DMS 273 treated with DMSO at 0.1 percent for 48 hours (cell line): ENCODE measurements at places on chromosomes 6 and 20.

GRCh38 chr6:32658268-32658897, 8.1 kb downstream of the HLA-DQB1 start:
- no peak for DNase-seq

GRCh38 chr20:62916703-62917476, 9.4 kb downstream of the DIDO1 start:
- DNase-seq = no peak

GRCh38 chr20:36091561-36092397, 62.8 kb upstream of the EPB41L1 start:
- DNase-seq = no peak

- DNase-seq = no peak
These were observed 329.3 kb upstream of the IRAK1BP1 start for GRCh38 chr6:78538002-78538401.

DNA sequence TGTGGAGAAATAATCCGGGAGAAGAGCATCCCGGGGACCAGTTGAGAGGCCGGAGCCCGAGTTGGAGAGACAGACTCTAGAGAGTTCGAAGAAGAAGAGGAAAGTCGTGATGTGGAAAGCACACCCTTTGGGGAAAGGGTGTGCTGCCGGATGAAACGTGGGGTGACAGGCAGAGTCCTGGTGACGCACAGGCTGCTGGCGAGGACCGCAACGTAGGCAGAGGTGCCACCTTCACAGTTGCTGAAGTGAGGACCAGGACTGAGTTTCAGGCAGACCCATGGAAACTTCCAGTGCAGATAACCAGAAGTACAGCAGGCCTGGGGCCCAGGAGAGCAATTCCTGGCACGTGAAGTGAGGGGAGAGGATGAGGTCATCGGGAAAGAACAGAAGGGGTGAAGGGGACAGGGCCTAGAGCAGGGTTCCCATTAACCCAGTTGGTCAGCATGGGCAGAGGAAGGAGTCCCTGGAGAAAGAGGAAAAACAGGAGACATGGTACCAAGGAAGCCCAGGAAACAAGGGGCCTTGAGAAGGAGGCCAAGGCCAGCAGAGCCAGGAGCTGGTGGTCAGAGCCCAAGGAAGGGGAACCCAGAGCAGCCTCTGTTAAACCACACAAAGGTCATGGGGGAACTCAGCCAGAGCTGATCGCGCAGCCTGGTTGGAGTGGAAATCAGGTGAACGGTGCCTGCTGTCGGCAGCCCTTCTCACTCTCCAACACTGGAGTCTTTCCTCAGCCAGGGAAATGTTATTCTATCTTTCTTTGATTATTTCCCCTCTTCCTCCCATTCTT, 84.1 kb downstream of the PRND start:
- no peak for DNase-seq

DNA sequence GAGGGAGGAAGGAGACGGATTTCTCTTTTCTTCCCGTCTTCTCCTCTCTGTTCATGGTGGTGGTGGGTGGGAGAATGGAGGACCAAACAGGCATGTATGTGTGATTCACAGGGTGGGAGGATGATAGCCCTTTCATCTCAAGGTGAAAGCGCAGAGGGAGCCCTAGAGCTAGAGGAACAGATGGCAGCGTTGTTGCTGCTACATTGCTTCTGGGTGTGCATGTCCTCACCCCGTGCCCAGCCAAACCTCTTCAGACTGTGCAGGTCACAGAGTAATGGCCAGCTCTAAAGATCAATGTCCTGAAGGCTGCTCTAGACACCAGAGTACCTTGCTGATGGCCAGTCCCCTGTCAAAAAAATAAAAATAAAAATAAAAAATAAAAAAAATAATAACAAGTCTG, 301.8 kb downstream of the TBC1D7 start:
- no peak for DNase-seq

GRCh38 chr20:41366546-41367392, at the start of gene EMILIN3:
TSS of gene EMILIN3 (minus strand) at chr20:41366818. CDS start at chr20:41366634, 184 bp downstream.
- no peak for DNase-seq

- DNase-seq = no peak
These were observed 447.0 kb upstream of the CDH4 start for GRCh38 chr20:60804918-60805630.

DNA sequence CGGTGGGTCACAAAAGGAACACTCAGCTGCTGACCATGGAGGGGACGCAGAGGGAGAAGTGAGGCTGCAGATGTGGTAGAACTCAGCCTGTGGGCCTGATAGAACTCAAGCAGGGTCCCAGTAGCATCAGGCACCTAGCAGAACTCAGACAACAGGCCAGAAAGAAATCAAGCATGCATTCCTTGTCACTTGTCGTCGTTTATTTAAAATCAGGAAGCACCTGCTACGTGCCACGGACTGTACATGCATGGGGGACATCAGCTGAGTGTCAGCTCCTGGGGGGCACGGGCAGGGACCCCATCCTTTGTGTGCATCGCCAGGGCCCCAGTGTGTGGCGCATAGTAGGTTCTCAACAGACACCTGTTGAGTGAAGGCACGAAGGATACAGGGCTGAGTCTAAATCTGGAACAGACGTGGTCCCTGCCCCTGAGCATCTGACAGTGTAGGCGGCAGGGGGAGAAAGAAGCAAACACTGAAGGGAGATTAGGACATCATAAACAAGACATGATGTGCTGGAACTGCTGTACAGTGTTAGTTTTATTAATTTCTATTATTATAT, 32.5 kb downstream of the UQCC2 start:
- DNase-seq = no peak

- DNase-seq = no peak
These were observed 16.1 kb downstream of the PLAGL2 start for GRCh38 chr20:32191422-32191821.

DNA sequence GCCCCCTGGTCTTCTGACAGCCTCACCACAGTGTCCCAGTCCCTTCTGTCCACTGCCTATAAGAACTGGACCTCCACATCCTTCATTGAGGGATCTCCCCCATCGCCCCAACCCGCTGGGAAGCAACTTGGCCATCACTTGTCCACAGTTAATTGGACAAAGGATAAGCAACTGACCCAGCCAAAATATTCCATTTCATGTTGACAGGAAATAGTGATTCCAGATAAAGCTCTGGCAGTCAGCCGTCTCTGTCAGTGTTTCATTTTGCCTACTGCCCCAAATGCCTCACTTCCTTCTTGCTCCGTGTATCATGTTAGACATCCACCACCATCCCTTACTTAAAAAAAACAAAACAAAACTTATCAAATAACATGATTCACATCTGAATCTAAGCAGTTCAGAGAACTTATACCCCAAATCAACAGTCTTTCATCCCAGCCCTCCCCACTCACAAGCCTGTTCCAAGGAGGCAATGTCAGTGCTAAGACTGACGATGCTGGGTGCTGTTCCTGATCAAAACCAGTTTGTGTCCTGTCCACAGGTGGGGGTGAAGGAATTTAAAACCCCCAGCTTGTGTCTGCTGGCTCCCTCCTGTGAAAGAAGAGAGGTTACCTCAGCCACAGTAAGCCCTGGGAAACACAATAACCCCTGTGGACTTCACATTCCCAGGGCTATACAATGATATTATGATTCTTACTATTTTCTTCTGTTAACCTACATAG, 162.5 kb downstream of the WDR27 start:
- no peak for DNase-seq

DNA sequence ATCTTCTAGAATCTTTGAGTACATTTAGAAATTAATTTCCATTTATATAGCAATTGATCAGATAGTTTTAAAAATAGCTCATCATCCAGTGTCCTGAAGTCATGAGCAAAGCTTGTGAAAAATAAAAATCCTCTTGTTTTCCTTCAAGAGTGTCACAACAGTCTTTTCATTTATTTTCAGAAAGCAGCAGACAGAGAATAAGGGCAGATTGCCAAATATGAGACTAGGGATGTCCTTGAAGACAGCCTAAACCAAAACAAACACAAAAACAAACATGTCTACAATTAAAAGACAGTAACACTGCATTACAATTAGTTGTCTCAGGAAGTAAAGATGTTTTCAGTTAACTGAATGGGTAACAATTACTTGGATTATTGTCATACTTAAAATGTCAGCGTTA, 682.8 kb downstream of the TFAP2A start:
- no peak for DNase-seq

- DNase-seq = no peak
These were observed 37.6 kb upstream of the CLIC5 start for GRCh38 chr6:46053039-46053933.

DNA sequence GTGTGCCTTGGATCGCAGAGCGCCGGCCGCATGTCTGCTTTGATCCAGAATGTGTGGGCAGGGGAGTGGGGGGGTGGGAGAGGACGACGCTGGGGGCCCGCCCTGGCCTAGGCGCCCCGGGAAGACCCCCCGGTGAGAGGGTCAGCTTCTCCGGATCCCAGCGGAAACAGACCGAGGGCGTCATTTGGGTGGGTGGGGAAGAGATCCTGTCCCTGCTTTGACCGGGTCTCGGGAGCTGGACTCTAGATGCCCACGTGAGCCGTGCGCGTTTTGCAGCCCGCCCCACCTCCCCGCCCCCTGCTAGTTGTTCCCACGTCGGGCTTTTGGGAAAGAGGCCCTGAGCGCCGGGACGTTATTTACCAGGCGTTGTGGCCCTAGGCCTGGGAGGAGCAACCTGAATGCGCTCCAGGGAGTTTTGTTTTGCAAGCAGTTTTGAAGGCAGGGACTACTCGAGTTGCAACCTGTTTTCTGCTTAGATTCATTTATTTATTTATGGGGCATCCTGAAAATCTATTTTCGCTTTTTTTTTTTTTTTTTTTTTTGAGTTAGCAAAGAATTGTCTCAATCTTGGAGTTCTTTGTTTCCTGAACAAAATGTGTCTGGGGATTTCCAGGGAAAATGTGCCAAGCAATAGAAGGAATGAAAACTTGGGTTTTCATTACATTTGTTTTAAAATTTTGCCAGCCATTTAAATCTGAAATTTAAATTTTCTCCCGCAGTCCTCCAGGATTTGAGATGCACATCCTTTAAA, 1.6 kb downstream of the DSP start:
- no peak for DNase-seq

DNA sequence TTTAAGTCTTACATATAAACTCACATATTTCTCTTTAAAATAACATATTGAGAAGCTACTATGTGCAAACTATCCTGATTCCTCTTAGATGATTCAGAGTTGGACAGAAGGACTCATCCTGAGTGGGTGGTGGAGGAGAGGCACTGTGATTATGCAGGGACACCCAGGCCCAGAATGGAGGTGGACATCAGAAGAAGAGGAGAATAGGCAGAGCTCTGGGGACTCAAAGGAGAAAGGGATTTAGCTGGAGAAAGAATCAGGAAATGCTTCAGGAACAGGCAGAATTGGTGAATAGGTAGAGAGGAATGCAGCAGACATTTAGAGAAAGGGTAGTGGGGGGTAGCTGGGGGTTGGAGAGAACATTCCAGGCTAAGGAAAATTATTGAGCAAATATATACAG, 17.4 kb downstream of the RCAN2 start:
- DNase-seq = no peak

DNA sequence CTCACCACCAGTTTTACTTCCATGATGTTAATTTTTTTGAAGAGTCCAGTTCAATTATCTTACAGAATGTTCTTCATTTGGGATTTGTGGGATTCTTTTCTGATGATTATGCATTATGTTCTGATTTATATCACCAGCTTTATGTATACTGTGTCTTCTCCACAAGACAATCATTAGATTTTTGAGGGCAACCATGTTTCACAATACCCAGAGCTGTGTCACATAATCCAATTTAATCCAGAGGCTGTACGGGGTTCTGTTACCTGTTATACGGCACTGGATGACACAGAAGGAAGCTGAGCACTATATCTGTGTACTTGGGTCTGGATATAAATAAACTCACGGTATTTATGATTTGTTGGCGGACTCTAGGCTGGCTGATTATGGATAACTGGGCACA, 41.6 kb upstream of the RPN2 start:
- no peak for DNase-seq

- DNase-seq = no peak
These were observed 20.4 kb downstream of the EPB41L2 start for GRCh38 chr6:131042664-131043063.

- no peak for DNase-seq
These were observed 12.4 kb upstream of the MAK start for GRCh38 chr6:10850728-10851127.

DNA sequence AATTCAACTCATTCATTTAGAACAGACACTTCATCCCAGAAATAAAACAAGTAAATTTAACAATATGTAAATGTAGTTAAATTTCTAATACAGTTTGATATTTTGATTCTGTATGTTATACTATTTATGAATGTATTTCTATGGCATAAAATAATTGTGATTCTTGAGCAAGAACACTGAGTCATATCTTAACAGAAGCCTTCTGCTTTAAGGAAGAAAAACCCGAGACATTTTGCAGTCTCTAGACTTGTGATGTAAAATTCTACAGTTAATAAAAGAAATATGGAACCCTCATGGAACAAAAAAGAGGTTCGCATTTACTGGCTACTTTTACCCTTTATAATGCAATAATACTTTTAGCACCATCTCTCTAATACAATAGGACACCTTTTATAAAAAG, 47.9 kb upstream of the SCML4 start:
- DNase-seq = no peak

GRCh38 chr6:235763-236360, 56.4 kb upstream of the DUSP22 start:
- DNase-seq = no peak

DNA sequence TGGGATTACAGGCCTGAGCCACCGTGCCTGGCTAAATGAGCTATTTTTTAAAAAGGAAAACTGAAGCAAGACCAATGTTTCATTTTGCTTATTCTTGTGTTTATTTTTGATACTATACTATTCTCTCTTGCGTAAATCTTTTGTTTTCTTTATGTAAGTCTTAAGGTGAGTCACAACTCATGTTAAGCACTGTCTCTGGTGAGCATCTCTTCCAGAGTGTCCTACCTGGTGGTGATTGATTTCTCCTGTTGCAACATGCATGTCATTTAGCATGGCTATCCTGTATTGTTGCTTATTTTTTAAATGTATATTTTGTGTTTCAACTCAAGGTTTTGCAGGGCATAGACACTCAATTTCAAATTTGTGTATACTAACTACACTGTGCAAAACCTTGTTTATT, 336.0 kb downstream of the RFPL4B start:
- DNase-seq = no peak

GRCh38 chr6:55566036-55566710, 12.8 kb downstream of the HMGCLL1 start:
- no peak for DNase-seq

GRCh38 chr6:66103354-66103753, 396.3 kb upstream of the EYS start:
- DNase-seq = no peak

- no peak for DNase-seq
These were observed 220.7 kb upstream of the CITED2 start for GRCh38 chr6:139595183-139595582.

GRCh38 chr6:71239694-71240093, 48.9 kb upstream of the OGFRL1 start:
- no peak for DNase-seq

GRCh38 chr6:107611094-107611810, 121.3 kb downstream of the SOBP start:
- no peak for DNase-seq

- DNase-seq = no peak
These were observed 289.1 kb upstream of the MANEA start for GRCh38 chr6:95288251-95288650.
